ENCODE measurements at places on chromosomes 4 and X. TPM values are rescaled to one million over a fixed set of nuclear protein-coding genes. Genes with fewer than 3 reads are reported as not detected.

Gene SCML2
- 1.2 TPM for total RNA-seq

Gene MAGEA9B
- total RNA-seq, result not detected

Gene MAGEA12
- total RNA-seq, result not detected

Gene GLRA2
- total RNA-seq, result not detected

Gene SLC38A5
- total RNA-seq, result 63.6 TPM

Gene TREX2
- total RNA-seq, result 0.84 TPM

Gene DUSP21
- total RNA-seq, result not detected

Gene TEX13C
- not detected for total RNA-seq

Gene UCHL1
- total RNA-seq, result 898 TPM

Gene SSX2
- not detected for total RNA-seq

Gene CDK16
- total RNA-seq, result 120 TPM

Gene PDGFRA
- 69.4 TPM for total RNA-seq

Gene ANXA10
- total RNA-seq, result 0.30 TPM

Gene TLR6
- total RNA-seq, result 0.45 TPM

Gene DACH2
- under 0.01 TPM for total RNA-seq

Gene ARHGAP24
- 8.1 TPM for total RNA-seq

Gene AIFM1
- total RNA-seq, result 17.1 TPM

Gene ABCD1
- 11.9 TPM for total RNA-seq

Gene CXCL11
- total RNA-seq, result not detected

Gene HTN1
- not detected for total RNA-seq

Gene PHEX
- 0.45 TPM for total RNA-seq

Gene CYLC1
- not detected for total RNA-seq

Gene CLNK
- total RNA-seq, result not detected

Gene TMEM164
- 8.1 TPM for total RNA-seq

Gene CXorf49
- not detected for total RNA-seq

Gene SMIM10
- 11.4 TPM for total RNA-seq

Gene DCX
- not detected for total RNA-seq

Gene SPATA18
- 2.9 TPM for total RNA-seq

Gene RASGEF1B
- not detected for total RNA-seq

Gene NAP1L3
- 0.89 TPM for total RNA-seq

Gene LUZP4
- not detected for total RNA-seq

Gene TACC3
- total RNA-seq, result 81.8 TPM

Gene DIPK2B
- not detected for total RNA-seq

Gene ACE2
- not detected for total RNA-seq

Gene PPARGC1A
- 0.15 TPM for total RNA-seq

Gene PCYT1B
- total RNA-seq, result 3.2 TPM

Gene PRDM8
- total RNA-seq, result 5.2 TPM

Gene KLHL13
- 3.2 TPM for total RNA-seq

Gene MAPK10
- 4.0 TPM for total RNA-seq

Gene GABRE
- total RNA-seq, result 0.74 TPM

Gene MCF2
- total RNA-seq, result not detected

Gene NMU
- 3.5 TPM for total RNA-seq

Gene WDR17
- total RNA-seq, result 1.3 TPM

Gene FAM9B
- not detected for total RNA-seq

Gene C4orf51
- not detected for total RNA-seq

Gene WAS
- total RNA-seq, result 0.17 TPM

Gene PDE5A
- total RNA-seq, result 77.8 TPM

Gene ADH1B
- 2.9 TPM for total RNA-seq

Gene ALAS2
- not detected for total RNA-seq

Gene P2RY8
- total RNA-seq, result not detected

Gene SLC7A11
- total RNA-seq, result 8.8 TPM

All from bronchus fibroblast of lung (primary cell).